ENCODE measurements at places on chromosomes 2 and 18.

GRCh38 chr2:190315273-190315672 is 4.4 kb downstream of the HIBCH start:
- DNase-seq = no peak

GRCh38 chr18:21305621-21306020 is 63.6 kb downstream of the GREB1L start:
- DNase-seq = no peak

GRCh38 chr2:211846714-211847113 is 691.9 kb downstream of the ERBB4 start:
- DNase-seq = no peak

- DNase-seq = peak; percentile 33
These were observed 26.4 kb downstream of the ST3GAL5 start for GRCh38 chr2:85862426-85862825.

- no peak for DNase-seq
These were observed 8.1 kb downstream of the SMAD4 start for GRCh38 chr18:51038110-51038509.

- DNase-seq = no peak
These were observed 150.8 kb upstream of the SPATS2L start for GRCh38 chr2:200155652-200156051.

DNA sequence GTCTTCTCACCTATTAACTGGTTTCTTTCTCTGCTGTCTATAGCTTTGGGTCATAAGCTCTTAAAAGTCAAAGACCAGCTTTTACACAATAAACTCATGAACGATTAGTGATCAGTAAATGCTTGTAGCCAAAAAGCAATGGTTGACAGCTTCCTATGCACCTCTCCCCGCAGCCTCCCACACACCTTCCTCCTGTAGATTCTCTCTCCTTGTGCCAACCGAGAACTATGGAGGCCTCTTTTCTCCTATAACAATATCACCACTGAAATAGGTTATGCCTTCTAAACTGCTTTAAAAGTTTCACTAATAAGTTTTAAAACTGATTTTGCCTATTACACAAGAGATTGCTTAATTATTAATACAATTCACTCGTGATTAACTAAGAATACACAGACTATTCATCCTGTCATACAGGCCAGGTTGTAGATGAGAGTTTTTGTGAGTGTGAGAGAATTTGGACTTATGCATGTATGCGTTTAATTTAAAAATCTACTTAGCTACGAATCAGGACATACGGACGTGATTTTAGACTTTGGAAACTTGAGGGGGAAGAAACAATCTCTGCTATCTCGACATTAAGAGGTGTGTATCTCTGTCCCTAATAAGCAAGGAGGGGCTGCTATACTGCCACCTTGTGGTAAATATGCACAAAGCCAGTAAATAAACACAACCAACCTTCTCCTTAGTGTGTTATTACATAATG is 229.1 kb upstream of the RBBP8 start:
- DNase-seq = peak; percentile 60

DNA sequence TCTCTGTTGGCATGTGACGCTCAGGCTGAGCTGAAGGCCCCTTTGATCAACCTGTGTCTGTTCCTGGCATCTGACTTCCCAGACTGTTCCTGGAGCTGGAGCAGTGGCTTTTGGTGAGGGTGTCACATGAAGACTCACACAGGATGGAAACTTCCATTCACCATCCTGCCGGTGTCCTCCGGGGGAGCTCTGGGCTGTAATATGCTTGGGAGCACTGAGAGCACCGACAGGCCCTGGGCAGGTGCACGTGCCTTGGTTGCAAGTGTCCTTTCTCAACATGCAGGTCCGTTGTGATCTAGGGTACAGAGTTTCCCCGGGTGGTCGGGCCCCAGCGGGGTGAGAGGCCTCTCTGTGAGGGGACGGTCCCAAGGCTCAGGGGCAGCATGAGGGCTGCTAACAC is 24.8 kb upstream of the GBX2 start:
- no peak for DNase-seq

GRCh38 chr18:58015065-58015780 is 28.8 kb upstream of the NEDD4L start:
- no peak for DNase-seq

- no peak for DNase-seq
These were observed 87.7 kb upstream of the HAAO start for GRCh38 chr2:42879913-42880737.

DNA sequence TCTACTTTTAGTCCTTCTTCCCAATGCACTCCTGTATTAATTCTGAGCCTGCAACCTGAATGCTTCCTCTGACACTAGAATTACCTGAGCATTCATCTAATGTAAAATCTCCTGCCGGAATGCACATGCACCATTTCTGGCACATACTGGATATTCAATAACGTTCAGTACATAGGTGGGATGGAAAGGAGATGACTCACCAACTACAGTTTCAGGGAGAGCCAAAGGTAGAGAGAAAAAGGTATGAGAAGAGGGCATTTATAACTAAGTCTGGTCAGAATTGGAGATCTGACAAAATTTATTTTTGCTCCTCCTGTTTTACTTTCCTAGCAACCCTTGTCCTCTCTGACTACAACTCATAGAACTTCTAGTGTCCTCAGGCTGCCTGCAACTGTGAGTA is 1954.1 kb upstream of the CELF4 start:
- DNase-seq = no peak
